C1 segment of cervical spinal cord (tissue), 14 donors: ENCODE measurements at places on chromosomes 1 and 21.
A peak's percentile ranks its signal among the peaks of the same experiment; 100 is the strongest.

DNA sequence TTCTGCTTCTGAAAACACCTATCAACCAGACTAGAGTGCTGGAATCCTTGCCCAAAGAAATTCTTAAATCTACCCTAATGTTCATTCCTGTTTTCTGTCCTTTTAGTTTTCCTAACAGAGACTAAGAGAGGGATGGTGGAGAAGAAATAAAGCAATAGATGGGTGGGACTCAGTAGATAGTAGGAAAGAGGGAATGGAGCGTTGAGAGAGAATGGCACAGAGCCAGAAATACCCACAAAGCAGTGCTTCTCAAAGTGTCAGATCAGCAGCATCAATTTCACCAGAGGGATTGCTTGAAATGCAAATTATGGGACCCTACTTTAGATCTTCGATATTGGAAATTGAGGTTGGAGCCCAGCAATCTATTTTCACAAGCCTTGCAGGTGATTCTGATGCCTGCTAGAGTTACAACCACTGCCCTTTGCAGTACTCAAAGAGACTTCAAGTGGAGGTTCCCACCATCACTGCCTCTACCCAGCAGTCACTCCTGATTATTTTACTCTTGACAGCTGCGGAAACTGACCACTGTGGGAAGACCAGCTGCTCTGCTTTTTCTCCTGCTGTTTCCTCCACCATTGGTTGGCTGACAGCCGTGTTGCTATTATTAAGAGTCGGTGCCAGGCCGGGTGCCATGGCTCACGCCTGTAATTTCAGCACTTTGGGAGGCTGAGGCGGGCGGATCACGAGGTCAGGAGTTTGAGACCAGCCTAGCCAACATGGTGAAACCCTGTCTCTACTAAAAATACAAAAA is 11.4 kb upstream of the PRPF3 start:
- no peak for DNase-seq

DNA sequence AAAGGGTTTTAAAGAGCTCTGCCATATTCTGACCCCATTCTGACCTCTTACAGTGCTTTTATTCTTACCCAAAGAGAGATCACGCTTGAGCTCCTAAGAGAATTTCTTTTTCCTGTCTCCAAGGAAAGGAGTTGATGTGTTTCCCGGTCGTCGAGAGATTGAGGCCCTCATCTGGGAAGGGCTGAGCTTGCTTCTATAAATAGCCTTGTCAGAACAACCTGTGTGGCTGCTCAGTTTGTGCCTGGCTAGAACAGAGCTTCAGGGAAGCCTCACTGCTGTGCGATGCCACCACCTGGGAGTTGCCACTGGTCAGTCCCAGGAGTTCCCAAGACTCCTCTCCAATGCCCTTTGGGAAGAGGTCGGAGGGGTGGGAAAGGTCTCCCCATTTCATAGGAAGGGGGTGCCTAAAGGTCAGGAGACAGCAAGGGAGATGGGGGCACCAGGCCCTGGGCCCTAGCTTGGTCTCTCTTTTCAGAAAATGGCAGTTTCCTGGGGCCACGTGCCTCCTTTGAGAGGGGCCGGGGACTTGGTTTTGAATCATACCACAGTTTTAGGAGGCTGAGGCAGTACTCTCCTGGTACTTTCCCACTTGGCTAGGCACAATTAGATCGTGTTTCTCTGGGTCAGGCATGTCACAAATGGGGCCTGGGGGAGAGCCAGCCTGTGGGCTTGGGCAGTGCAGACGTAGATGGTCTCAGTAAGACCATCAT is 52.1 kb downstream of the EIF2D start:
- DNase-seq: no peak

GRCh38 chr1:3644273-3644672 is 5.6 kb downstream of the WRAP73 start:
- no peak for DNase-seq

DNA sequence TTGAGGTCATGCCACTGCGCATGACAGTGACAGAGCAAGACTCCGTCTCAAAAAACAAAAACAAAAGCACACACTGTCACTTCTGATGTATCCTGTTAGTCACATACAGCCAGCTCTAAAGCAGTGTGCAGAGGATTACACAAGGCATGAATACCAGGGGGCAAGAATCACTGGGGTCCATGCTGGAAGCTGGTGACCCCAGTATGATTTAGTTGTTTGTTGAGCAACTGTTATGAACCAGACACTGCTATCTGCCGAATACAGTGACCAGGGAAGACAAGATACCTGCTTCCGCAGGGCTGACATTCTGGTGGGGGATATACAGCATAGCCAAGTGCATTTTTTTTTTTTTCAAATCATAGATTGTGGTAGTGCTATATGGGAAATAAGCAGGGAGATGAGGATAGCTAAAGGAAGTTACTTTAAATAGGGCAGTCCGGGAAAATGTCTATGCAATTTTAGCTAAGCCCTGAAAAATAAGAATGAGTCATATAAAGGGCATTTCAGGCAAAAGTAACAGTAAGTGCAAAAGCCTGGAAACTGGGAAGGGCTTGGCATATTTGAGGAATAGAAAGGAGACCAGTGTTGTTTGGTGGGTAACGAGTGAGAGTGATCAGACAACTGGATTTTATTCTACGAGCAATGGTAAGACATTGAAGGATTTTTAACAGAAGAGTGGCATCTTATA is 69.7 kb downstream of the ADSS2 start:
- no peak for DNase-seq

DNA sequence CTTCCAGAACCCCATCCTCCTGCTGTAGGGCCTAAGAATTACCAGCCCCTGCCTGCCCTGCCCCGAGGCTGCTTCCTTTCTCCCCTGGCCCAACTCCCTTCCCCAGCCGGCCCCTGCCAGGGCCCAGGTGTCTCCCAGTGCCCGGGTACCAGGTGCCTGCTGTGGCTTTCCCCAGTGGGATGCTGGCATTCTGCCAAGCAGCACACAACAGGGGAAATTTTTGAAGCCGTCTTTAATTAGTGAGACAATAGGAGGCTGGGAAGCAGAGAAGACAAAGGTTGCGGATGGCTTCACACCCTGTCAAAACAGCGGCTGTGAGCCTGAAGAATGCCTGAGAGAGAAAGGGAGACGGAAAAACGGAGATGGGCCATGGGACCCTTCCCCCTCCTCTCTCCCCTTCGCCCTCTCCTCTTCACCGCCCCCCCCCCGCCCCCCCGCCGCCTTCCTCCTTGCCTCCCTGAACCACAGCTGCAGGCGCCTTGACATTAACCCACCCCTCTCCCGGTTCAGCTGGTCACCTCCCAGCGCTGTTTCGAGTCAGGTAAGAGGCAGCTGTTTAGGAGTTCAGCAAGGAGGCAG is 33.6 kb downstream of the LRRN2 start:
- no peak for DNase-seq

GRCh38 chr1:74908797-74909196 is 175.8 kb downstream of the TYW3 start:
- DNase-seq: no peak

GRCh38 chr1:2645143-2645542 is 12.3 kb upstream of the MMEL1 start:
- no peak for DNase-seq

GRCh38 chr1:207944571-207944970 is 33.6 kb upstream of the CD34 start:
- no peak for DNase-seq

- DNase-seq: no peak
These were observed 27.1 kb upstream of the LEPR start for GRCh38 chr1:65393347-65393746.

- DNase-seq: no peak
These were observed 61.2 kb downstream of the ST6GALNAC5 start for GRCh38 chr1:76928522-76928921.

GRCh38 chr1:16430606-16431005 is 6.6 kb downstream of the SPATA21 start:
- no peak for DNase-seq

DNA sequence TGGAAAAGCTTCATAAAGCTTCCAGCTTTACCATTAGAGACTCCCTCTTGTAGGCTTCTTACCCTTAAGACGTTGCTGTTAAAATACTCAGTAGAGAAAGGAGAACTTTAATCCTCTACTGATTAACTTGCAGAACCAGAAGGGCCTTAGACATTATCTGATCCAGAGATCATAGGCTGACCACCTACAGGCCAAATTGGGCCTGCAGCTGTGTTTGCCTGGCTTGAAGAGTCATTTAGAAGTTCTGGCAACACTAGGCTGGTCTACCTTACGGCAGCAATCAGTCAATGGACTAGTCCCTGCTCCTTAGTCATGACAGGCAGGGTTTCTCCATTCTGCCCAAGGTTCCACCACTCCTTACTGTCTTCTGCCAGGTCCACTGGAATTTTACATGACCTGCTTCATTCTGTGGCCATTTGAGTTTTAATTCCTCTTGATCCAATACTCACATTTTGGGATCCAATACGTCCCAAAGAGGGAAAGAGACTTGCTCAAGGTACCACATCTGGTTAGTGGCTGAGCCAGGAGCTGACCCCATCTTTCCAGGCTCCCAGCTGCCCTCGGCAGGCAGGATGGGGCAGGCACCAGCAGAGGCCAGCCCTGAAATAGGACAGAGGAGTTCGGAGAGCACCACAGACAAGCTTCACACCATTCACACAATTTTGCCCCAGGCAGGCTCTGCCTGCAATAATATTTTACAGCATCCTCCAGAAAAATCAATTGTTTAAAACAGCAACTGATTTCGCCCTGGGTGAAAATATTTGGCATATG is 96.8 kb downstream of the TNR start:
- no peak for DNase-seq

DNA sequence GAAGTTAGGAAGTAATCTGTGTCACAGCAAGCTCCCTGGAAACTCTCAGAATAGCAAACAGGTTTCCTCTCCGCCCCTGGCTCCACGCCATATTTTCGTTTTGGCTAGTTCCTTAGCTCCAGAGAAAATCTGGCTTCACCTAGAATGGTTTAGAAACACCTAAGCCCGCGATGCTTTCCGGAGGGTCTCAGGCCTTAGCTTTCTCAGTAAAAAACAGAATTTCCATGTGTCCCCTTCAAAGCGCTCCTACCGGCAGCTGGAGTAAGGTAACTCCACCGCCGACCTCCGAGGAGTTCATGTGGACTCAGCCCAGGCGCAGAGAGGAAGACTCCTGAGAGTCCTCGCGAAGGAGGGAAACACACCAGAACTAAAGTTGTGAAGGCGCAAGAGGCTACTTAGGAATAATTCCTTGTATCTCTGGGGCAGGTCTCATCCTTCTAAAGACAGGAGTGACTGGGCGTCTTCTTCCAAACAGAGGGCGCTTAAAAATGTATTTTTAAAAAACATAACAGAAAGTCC is 406 bp downstream of the KIAA0040 start:
- no peak for DNase-seq

GRCh38 chr1:206479183-206480125 is 9.2 kb downstream of the IKBKE start:
- DNase-seq: peak; percentile 21

DNA sequence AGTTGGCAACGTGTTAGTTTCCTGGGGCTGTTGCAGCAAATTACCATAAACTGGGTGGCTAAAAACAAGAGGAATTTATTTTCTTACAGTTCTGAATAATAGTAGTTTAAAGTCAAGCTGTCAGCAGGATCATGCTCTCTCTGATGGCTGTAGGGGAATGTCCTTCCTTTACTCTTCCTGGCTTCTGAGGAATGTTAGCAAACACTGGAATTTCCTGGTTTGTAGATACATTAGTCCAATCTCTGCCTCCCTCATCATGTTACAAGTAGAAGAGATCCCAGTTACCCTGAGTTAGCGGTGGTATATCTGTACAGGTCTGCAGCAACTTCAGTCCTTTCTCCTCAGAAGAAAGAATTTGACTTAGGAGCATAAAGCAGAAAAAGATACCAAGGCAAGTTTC is 2249.1 kb downstream of the NCAM2 start:
- DNase-seq: no peak

GRCh38 chr1:244330318-244330625 is 121.4 kb downstream of the ADSS2 start:
- no peak for DNase-seq

DNA sequence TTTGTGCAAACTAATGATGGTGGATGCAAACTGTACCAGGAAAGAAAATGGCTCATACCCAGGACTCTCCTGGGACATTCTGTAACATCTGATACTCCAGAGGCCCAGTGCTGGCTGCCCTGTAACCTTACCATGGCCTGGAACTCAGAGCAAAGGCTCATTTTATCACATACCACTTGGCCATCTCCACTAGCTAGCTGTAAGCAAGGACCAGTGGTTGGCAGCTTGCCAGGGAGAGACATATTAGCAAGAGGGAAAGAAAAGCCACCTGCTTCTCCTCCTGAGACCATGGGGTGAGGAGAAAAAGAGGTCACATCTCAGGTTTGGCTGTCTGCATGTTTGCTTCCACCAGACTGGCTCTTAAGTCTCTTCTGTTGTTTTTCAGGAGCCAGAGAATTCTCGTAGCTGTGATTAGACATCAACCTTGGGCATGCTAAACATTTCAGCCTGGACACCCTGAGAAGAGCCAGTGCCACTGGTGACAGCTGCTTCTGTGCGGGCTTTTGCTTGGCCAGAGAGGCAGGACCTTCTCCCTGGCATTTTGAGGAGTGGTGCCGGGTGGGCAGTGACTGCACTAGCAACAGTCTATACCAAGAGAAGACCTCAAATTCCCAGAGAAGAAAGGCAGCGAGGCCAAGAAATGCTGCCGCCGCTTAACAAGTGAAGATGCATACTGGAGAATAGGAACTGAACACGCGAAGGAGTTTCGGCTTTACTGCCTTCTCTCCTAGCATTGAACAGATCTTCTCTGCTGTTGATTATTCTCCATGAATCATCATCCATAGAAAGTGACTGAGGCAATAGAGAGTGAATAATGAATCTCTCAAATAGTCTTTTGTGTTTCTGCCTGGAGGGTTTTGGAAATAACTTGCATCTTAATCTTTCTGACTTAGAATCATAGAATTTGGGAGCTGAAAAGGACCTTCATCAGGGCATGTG is 6.7 kb upstream of the INKA2 start:
- no peak for DNase-seq

DNA sequence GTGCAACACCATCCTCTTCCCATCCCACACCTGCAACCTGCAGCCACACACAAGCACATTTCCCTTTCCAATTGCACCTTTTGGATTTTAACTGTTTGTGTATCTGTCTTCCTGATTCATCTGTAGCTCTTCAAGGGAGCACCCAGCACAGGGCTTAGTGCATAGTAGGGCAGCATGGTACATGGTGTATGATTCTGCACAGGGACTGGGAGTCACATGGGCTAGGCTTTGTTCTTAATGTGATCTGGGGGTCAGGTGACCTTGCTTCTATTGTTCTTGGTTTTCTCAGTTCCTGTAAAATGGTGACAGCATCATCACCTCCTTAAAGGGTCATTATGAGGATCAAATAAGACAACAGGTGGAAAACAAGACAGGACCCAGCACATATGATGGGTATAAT is 419.3 kb downstream of the MATN1 start:
- DNase-seq: no peak

GRCh38 chr21:25831300-25831960 is 96.7 kb downstream of the GABPA start:
- DNase-seq: no peak

- no peak for DNase-seq
These were observed 10.3 kb downstream of the SRSF11 start for GRCh38 chr1:70231475-70231874.

DNA sequence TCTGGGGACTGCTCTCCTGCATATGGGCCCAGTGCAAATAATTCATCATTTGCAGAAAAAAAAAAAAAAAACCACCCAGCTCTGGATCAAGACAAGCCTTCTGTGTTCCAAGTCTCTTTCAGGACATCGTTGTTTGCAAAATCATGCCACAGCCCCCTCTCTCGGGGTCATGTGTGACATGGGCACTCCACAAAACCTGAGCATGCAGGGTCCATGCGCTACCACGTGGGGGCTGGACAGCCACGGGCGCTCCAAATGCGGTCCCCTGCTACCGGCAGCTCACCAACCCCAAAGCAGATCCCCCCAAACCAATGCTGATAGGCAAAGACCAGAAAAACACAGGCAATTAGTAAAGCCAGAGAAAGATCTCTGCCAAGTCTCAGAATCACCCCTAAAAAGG is 17.6 kb downstream of the NPHP4 start:
- DNase-seq: no peak

- no peak for DNase-seq
These were observed 726.5 kb upstream of the ADAMTS5 start for GRCh38 chr21:27693376-27693775.
